ENCODE measurements at places on chromosomes 7 and 10.

DNA sequence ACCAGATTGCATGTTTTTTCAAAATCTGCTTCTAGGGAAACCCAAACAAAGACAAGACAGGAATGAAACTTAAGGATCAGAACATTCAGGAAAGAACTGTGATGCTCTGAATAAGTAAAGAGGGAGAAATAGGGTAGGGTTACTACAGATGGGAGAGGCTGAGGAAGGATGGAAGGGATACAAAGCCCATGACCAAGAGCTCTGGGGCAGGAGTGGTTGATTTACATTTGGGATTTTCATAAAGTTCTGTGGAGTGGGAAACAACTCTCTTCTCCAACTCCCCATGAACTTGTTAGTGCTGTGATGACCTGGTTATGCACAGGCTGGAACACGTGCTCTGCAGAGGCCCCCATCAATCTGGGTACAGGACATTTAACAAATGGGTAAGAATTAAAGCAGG lies 216.0 kb upstream of the KLF14 start:
- no peak for DNase-seq

- DNase-seq, result no peak
Observed at GRCh38 chr7:88401009-88401623, 94.4 kb upstream of the STEAP4 start.

DNA sequence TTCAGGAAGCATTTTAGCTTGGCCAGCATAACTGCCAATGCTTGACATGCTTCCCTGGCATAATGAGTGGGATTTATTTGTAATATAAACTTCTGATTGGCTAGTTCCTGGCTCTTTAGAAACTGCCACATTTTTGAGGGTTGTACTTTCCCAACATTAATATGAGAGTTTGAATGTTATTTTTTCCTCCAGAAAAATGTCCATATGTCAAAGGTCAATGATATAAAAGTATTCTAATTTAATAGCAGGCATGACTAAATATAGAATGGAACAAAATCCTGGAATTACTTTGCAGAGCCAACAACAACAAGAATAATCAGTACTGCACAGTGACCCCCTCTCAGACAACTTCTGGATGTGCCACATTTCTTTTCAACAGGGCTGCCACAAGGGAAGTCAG lies 352.6 kb downstream of the PRPF18 start:
- no peak for DNase-seq

- DNase-seq, result peak; percentile 62
Observed at GRCh38 chr7:31478721-31479120, 35.2 kb upstream of the ITPRID1 start.

GRCh38 chr10:84117686-84118394 lies 21.5 kb upstream of the GHITM start:
- DNase-seq, result no peak

GRCh38 chr7:54857294-54857693 lies 98.3 kb upstream of the SEC61G start:
- no peak for DNase-seq

- DNase-seq, result peak; percentile 75
Observed at GRCh38 chr10:113978802-113979201, 64.9 kb upstream of the ADRB1 start.

DNA sequence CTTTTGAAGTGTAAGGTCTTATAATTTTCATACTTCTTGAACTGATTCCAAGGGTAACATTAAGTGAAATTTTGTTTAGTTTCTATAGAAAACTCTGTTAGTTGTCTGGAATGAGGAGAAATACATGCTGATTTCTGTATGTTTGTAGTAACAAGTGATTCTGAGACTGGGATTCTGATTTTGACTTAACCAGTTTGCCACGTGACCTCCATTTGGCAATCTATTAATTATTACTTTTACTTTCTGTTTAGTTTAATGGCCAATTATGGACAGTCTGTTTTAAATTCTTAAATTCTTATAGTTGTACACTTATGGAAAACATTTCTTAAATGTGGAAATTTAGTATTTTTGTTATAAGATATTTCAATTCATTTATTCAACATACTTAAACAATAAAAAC lies 163.1 kb downstream of the ADK start:
- no peak for DNase-seq

DNA sequence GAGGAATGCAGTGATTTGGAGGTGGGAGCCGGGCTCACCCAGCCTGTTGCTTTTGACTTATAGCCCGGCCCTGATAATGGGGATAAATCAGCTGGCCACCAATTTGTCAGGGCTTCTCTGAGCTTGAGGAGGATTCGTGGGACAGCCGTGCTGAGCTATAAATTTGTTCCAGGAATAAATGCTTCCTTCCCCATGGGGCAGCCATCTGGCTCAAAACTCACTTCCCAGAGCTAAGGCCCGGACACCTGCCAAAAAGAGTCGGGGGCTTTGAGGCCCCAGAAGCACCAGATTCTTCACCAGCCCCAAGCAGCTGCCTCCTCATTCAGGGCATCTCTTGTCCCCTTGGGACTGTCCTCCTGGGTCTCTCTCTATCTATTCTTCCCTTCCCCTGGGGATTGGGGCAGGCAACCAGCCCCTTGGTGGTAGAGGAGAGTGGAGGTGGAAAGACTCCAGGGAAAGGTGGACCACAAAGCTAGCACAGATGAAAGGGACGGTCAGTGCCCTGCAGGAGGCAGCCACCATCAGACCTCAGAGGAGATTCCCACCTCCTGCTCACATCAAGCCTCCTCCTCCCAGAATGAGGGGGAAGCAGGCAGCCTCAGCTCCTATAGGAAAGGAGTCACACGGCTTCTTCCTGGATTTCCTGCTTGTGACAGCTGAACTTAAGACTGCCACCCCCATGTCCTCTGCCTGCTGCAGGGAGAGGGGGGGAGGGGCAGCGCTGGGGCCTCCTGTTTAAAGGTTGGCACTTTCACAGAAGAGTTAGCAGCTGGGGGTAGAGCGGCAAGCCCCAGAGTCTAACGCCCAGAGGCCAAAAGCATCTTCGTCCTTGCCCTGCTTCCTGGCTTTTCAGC lies 44.2 kb upstream of the LRRC4 start:
- DNase-seq, result no peak

- no peak for DNase-seq
Observed at GRCh38 chr10:32970910-32971309, 12.9 kb upstream of the ITGB1 start.

GRCh38 chr10:7054915-7055314 lies 355.9 kb downstream of the SFMBT2 start:
- no peak for DNase-seq

DNA sequence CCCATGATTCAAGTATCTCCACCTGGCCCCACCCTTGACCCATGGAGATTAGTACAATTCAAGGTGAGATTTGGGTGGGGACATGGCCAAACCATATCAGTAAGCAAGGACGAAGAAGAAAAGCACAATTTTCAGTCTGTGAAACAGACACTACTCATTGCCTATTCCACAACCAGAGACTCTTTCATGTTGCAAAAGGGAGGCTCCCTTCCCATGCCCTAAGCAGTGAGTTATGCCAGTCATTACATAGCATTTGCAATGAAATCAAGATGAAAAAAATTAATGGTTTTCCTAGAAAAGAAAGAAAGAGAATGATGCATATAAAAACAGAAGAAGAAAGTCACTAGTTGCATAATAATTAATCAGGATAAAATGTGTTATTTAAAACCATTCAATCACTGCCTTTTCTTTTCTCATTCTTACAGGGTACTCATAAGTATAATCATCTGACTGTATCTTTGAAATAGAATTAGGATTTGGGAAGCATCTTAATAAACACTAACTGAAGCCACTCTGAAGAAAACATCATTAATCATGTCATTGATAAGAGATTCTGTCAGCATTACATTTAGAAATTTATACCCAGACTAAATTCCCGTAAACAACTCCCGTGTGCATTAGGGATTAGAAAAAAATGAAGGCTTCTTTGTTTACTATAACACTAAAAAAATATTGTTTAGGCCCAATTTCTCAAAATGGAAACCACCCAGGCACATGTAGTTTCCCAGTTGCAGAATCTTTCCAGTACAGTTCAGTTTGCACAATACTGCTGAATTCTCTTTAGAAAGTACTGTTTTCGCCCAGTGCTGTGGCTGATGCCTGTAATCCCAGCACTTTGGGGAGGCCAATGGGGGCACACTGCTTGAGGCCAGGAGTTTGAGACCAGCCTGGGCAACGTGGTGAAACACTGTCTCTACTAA lies 9.1 kb downstream of the PRPS1L1 start:
- DNase-seq, result no peak

DNA sequence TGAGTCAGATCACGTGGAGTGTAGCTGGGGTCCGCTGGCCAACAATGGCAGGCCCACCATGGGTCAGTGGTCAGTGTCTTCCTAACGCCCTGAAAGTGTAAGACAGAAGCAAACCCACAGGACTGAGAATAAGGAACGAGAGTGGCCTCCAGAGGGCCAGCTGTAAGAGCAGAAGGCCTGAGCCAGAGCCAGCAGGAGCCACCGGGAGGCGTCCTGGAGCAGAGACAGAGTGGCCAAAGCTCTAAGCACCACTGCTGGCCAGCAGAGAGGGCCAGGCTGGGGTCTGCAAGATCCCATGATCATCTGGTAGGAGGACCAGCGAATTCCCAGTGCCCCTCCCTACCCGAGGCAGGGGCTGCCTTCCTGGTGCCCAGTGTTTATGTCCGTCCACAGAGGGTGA lies 9.2 kb downstream of the CCDC201 start:
- DNase-seq, result no peak

DNA sequence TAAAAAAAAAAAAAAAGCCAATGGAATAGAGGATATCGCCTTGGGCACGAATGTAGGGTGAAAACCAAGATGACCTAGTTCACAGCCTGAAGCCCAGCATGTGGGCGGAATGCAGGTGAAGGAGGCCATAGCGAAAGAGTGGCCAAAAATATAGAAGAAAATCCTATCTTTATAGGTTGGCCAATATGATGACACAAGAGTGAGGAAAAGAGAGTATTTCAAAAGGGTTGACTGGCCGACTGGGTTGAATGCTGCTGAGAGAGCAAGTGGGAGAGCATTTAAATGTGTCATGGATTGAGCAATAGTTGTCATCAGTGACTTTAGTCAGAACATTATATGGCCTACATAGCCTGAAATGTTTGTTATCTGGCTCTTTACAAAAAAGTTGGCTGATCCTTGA lies 17.2 kb upstream of the GLI3 start:
- DNase-seq, result no peak

GRCh38 chr10:93445097-93445960 lies 36.8 kb downstream of the MYOF start:
- peak; percentile 80 for DNase-seq
